ENCODE measurements at places on chromosomes 7 and 10.

DNA sequence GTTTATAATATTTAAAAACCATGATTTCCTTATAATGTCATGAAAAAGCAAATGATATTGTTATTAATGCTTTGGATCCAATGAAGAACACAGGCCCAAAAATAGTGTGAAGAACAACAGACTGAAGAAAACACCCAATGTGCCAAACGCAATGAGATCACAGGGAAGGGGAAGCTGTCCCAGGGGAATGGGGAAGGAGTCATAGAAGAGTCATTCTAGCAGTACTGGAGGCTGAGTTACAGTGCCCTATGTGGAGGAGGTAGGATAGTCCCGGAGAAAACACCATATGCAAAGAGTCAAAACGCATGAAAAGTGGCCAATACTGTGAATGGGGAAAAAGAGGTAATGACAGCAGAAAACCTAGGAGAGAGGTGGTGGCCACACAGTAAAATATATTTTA lies 50.9 kb downstream of the TPK1 start:
- no peak for DNase-seq

DNA sequence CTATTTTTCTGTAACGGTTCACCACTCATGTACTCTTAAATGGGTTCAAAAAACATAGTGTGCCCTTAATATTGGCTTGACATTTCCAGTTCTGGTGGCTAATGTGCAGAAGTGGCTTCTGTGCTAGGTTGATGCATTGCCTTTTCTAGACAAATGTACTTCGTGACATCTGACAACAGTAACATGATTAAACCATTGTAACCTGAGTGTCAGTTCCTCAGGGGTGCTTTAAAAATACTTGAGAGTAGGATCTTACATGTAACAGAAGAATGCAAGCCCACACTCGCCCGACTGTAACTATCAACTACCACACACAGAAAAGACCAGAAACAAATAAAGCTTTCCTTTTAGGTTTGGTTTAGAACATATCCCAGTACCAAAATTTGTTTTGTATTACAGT lies 393.4 kb upstream of the NFE2L3 start:
- no peak for DNase-seq

GRCh38 chr7:126398851-126399529 lies 853.8 kb downstream of the GRM8 start:
- DNase-seq: no peak

DNA sequence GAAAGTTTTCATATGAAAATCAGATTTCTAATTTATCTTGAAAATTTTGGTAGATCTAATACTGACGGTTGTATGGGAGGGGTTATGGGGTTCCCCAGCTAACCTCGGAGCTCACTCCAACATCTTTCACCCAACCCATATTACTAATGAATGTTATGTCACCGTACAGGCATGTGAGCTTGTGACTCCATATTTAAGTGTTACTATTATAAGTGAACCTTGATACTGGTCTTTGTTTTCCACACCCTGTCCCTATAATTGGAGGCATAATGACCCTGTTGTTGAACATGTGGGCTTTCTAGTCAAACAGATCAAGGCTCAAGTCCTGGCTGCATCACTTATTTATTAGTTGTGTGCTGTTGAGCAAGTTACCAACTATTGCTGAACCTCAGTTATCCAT lies 27.2 kb downstream of the WDFY4 start:
- no peak for DNase-seq

DNA sequence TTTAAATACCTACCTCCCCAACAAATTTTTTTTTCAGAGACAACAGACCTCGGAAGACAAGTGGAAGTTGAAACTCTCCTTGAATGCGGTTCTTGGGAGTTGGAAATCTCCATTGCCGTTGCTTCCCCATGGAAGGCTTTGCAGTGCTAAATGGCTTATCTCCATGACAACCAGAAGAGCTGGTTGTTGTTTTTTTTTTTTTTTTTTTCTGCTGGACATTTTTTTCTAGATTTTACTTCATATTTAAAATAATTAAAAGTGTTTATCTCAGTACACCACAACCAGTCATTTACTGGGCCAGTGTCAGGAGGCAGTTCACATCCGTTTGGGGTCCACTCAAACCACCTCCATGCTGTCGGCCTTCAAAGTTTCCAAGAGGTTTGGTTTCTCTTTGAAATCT lies 348.5 kb upstream of the PRKCQ start:
- no peak for DNase-seq

DNA sequence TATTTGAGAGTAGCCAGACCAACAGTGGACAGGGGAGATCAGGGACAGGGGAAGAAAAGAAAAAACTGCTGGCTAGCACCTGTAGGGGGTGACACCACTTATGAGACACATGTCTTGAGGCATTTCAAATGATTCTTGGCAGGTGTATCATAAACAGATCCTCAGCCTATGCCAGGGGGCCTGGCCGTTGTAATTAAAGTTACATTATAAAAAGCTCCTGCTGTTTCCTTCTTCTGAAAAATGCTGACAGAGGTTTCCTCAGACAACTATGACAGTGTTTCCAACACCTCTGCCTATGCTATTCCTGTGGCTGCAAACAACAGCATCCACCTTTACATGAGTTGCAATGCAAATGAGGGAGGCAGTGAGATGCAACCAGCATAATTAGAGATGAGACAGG lies 281.0 kb upstream of the PTER start:
- DNase-seq: no peak

DNA sequence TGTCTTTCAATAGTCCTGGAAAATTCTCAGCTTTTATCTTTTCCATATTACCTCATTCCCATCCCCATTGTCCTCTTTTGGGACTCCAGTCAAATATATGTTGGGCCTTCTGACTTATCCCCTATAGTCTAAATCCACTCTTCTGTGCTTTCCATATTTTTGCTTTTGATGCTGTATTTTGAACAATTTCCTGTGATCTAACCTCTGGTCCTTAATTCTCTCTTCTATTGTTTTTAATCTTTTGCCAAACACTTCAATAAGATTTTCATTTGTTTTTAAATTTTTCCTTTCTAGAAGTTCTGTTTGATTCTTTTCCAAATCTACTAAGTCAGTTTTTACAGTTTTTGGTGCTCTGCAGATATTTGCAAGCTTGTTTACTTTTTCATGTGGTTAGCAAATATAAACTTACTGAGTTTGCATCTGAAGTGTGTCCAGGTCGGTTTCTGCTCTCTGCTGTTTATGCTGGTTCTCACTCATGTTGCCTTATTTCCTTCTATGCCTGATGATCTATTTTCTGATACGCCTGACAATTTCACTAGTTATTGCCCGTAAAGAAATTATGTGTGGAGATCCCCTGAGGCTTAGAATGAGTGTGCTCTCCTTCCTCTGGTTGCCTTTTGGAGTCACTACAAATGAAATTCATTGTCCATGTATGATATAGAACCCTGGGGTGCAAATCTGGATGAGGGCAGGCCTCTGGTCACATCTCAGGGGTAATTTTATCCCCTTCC lies 110.4 kb downstream of the RBM20 start:
- no peak for DNase-seq

- DNase-seq: peak; percentile 8
Measured at GRCh38 chr10:18104223-18104872, 35.9 kb upstream of the CACNB2 start.

- DNase-seq: no peak
Measured at GRCh38 chr10:44511166-44511565, 126.3 kb upstream of the CXCL12 start.
